ENCODE measurements at places on chromosomes 3 and 15.

DNA sequence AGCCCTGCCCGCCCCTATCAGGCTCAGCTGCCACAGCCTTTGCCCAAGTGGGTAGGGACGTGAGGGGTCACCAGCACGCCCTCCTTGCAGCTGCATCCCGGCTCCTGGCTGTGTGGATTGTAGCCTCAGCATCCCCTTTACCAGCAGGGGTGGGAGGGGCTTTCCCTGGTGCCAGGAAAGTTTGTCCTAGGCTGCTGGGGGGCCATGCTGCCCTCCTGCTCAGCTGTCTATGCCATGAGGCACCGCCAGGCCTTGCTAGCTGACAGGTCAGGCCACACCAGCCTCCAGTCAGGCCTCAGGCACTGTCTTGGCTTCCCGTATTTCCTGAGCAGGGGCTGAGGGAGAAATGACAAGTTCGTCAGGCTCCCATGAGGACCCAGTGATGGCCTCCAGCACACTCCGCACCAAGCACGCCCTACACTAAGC is 32.3 kb downstream of the TKT start:
- DNase-seq, result no peak

- no peak for DNase-seq
Measured at GRCh38 chr3:115245438-115245837, 98.3 kb upstream of the ZBTB20 start.

DNA sequence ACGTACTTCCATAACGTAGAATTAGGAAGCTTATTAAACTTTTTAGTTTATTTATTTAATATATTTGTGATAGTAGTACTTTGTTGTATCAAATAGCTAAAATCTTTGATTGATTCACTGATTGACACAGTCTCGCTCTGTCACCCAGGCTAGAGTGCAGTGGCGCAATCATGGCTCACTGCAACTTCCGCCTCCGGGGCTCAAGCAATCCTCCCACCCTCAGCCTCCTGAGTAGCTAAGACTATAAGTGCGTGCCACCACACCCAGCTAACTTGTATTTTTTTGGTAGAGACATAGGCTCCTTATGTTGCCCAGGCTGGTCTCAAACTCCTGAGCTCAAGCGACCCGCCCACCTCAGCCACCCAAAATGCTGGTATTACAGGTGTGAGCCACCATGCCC is 5.7 kb downstream of the APH1B start:
- DNase-seq, result no peak

- DNase-seq, result no peak
Measured at GRCh38 chr3:66452303-66453011, 48.4 kb downstream of the LRIG1 start.

- no peak for DNase-seq
Measured at GRCh38 chr3:154301561-154301960, 22.7 kb downstream of the DHX36 start.

- DNase-seq, result no peak
Measured at GRCh38 chr3:116971531-116971930, 262.0 kb downstream of the TUSC7 start.

GRCh38 chr3:43786526-43787305 is 96.0 kb downstream of the ABHD5 start:
- no peak for DNase-seq

- no peak for DNase-seq
Measured at GRCh38 chr3:119352863-119353527, 58.8 kb downstream of the ARHGAP31 start.

DNA sequence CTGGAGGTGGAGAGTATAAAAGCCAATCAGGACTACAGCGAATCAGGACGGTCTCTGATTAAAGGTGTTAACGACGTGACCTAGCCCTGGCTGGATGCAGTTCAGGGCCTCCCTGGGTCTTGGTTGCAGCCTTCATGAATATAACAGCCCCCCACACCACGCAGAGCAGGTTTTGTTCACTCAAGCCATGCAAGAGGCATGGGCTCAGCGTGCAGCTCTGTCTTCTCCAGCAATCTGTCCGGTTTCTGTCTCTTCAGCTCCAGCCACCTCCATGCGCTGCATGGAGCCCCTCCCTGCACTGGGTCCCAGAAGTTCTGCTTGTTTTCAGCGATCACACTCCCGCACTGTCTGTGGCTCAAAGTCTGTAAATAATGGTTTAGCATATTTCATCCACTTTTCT is 57.1 kb upstream of the CHRNA7 start:
- no peak for DNase-seq

DNA sequence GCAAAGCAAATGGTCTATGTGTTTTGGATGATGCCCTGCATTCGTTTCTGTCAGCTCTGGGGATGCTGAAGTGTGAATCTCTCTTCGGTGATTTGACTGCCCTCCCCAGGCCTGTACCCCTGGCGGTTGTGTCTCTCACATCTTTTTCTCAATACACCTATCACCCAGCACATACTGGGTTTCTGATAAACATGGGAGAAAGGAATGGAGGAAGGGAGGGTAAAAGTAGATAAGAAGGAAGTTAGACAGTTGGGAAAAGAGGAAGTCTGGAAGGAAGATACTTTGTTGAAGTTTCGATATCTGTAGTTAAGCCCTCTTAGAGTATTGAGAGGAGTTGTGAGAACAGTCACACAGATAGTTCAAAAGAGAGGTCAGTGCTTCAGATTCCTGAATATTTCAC is 35.8 kb upstream of the LRTM1 start:
- DNase-seq, result no peak

Measured in stimulated activated CD8-positive, alpha-beta memory T cell treated with anti-CD3 and anti-CD28 coated beads, Interleukin-12 subunit alpha, Interleukin-12 subunit beta, amount 100 ng/mL, for 1 hour (primary cell).